ENCODE measurements at places on chromosomes 11 and 22. TPM values are rescaled to one million over a fixed set of nuclear protein-coding genes. Genes with fewer than 3 reads are reported as not detected.

DNA sequence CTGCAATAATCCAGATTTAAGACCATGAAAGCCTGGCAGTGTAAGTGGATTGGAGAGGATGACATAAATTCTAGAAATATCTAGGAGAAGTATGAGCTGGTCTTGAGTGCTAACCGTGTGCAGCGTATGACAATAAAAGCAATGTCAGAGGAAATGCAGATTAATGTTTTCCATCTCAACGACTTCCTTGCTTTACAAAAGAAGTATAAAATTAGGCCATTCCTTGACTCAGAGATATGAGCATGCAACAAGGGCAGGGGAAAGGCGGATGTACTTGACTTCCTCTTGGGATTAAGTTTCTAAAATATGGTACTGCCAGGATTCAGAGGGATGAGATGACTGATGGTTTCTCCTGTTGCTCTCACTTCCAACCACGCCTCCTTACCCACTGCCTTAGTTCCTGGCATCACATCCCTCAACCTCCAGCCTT, 32.3 kb downstream of the ADAMTS15 start:
- DNase-seq, result no peak

GRCh38 chr11:89487016-89487415, 4.2 kb downstream of the NOX4 start:
- DNase-seq, result no peak

DNA sequence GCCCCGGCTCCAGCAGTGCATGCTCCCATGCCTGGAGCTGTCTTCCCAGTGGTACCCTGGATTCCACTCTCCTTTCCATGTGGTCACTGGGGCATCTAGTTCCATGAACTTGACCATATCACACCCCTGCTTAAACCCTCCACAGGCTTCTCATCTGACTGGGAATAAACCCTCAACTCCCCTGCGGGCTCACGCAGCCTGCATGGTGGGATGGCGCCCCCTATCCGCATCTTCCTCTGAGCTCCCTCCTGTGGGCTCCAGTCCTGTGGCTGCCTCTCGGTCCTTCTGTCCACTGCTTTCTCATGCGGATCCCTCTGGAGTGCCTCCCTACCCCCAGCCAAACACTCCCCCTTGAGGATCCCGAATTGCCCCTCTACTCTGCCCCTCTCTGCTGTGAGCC, 41.4 kb upstream of the TTLL12 start:
- peak; percentile 60 for DNase-seq

The DEPDC7 gene
- total RNA-seq, result 22.5 TPM

- DNase-seq, result no peak
These were observed 8.4 kb upstream of the CSNK1E start for GRCh38 chr22:38325587-38325986.

DNA sequence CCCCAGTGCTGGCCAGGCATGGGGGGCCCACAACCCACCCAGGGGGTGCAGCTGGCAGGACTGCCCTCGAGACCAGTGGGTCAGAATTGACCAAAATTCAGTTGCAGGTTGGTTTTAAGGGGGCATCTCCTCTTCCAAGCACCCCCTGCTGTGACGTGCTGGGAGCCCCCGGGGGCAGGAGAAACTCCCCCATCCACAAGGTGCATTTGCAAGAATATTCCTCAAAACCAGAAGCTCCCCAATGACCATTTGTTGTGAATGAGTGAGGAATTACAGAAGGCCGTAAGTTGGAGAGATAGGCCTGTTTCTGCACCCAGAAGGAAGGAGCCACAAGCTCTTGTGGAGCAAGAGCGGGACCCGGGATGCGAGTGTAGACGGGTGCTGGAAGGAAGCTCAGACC, 414.5 kb downstream of the BRD1 start:
- DNase-seq, result no peak

DNA sequence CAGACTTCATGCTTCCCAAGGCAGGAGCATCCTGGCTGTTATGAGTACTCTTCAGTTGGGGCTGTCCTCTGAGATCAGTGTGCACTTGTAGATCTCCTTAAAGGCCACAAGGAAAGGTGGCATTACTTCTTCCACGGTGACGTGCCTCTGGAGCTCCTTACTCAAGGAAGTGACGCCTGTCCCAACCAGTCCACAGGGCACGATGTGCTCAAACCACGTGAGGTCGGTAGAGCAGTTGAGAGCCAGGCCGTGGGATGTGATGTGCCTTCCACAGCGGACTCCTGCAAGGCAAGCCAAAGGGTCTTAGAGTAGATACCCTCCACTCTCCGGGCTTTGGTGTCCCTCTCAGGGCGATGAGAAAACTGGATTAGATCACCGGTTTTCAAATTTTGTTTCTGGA, 1.4 kb downstream of the LIPT2 start:
- DNase-seq, result no peak
